Lung microvascular endothelial cell (primary cell): ENCODE measurements at places on chromosomes 11 and 22.

- DNase-seq: no peak
Observed at GRCh38 chr11:103898577-103899336, 137.7 kb upstream of the DDI1 start.

DNA sequence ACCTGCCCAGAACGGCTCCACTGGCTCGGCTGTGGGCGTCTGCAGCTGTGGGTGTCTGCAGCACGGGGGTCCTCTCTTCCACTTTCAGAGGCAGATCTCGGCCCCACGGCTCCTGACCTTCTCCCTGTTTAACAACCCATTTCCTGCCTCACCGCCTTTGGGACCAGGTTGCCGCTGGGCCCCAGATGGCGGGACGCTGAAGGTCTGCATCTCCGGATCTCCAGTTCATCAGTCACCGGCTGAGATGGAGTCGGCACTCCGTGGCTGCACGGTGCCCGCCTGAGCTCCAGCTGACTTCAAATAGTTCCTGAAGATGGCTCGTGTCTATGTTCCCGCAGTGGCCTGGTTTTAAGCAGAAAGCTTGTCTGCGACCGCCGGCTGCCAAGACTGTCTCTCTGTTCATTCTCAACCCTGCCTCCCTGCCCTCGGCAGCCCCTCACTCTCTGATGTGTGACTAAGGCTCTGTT is 475.9 kb downstream of the BRD1 start:
- no peak for DNase-seq

GRCh38 chr11:119791701-119792151 is 62.7 kb upstream of the NECTIN1 start:
- DNase-seq: no peak

DNA sequence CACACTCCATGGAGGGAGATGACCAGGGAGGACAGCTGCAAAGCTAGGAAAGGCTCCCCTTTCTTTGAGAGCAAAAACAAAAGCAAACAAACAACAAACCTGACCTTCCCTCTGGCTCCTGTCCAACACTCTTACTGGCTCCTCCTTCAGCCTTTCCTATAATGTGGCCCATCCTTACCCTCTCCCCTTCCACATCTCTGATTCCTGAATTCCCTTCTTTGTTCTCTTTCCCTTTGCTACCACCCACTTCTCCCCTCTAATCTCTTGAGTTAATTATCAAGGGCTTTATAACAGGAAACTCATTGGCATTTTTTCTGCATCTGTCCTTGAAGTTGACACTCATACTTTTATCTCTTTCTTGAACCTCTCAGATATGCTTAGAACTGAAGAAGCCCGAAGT is 56.3 kb downstream of the ZNF280B start:
- DNase-seq: no peak

DNA sequence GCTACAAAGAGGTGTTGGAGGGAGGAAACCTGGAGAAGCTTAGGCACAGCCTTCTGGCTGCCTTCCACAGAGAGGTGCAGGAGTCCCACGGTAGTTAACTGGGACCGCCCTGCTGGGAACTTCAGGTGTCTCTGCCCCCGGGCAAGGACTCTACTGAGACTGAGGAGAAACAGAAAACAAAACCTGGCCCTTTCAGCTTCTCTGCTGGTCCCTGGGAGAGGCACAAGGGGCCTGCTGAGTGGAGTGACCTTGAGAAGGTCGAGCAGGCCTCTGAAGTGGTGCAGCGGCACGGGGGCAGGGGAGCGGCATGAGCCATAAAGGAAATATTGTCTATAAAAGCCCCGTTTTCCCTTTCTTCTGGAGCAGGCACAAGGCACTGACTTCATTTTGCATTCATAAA is 38.9 kb downstream of the NTM start:
- DNase-seq: no peak

DNA sequence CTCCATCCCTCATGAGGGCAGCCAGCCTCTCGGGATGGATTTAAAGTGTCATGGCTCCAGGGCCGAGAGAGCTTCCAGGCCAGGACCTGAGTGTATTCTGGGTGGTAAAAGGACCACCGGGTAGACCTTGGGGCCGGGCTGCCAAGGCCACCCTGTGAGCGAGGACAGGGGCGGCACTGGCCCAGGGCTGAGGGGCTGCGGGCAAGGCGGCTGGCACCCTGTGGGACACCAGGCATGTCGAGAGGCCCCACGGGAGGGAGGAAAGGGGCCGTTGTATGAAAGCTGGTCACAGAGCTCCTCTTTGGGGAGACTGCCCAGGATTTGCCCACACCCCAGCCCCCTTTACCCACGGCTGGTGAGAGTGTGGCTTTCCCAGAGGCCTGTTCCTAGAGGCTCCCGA is 92.3 kb upstream of the RTL6 start:
- DNase-seq: no peak

- no peak for DNase-seq
Observed at GRCh38 chr11:126432065-126432461, 76.6 kb downstream of the ST3GAL4 start.

DNA sequence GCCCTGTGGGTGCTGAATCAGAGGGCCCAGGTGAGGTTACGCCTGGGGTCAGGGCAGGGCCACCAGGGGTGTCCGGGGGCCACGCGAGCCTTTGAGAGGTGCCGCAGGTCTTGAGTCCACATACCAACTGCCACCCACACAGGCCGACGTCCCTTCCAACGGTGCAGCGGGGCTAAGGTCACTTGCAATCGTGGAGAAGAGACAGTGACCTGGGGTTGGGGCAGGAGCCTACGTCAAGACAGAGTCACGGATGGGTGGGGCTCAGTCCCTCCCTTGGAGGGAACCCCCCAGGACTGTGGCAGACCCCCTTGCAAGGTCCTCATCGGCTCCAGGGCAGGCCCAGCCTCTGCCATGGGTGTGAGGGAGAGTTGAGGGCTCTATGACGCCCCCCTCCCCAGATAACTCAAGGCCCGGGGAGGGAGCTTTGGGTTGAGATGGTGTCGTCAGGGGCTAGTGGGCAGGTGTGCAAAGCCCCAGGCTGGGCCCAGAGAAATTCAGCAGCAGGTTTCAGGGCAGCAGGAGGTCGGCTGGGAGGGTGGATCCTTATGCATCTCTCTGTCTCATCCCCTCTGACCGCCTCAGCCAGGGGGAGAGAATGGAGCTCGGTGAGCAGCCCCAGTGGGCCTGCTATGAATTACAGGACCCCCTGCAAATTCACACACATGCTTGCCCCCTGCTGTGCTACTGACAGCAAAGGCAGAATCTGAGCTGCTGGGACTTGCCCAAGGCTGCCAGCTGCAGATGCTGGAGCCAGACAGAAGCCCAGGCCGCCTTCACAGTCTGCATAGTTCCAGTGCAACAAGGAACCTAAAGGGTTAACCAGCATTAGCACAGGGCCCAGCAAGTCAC is 60.0 kb downstream of the MYEOV start:
- DNase-seq: no peak

- DNase-seq: no peak
Observed at GRCh38 chr22:48145738-48146137, 1383.3 kb downstream of the TBC1D22A start.

DNA sequence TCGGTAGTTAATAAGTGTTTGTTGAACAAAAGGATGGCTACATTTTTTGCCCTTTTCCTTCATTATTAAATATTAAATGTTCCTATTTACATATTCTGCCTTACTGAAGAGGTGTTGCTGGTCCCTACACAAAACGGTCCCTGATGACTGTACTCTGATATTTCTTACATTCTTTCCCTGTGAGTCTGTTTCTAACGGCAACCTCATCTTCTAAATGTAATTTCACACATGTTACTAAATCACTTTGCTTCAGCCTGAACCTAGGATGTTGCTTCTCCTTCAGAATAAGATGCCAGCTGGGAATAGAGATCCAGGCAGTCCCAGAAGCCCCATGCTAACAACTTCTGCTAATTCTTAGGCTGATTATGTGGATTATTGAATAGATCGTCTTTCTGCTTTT is 50.3 kb downstream of the SPON1 start:
- no peak for DNase-seq

DNA sequence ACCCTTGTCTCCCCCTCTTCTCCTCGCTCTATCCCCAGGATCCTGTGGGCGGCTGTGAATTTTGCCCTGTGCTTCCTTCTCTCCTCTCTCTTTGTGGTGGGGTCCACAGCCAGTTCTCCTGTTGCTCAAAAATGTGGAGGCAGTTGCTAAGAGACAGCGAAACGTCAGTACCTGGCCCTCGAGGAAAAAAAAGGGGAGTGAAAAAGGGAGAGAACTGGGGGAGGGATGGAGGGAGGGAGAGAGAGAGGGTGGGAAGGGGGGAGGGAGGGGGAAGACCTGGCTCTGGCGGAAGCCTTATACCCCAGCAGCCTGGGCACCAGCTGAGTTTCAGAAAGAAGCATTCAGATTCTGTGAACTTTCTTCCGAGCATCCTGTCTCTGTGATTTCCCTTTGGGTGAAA is 2.1 kb upstream of the LRRC55 start:
- DNase-seq: no peak

DNA sequence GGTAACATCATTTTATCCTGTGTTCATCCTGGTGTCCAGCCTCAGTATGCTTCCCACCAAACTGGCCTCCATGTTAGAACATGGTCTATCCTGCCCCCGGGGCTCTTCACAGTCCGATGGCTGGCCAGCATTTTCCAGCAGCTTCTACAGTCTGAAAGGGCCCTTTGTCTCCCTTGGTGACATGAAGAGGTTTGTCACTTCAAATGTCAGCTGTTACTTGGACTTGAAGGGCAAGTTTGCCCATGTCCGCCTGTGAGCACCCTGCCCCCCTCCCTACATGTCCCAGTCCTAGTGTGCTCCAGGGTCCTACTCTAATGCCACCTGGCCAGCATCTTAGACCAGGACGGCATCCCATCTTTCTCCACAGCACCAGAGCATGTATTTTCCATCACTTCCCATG is 24.7 kb downstream of the PATZ1 start:
- DNase-seq: no peak

- DNase-seq: no peak
Observed at GRCh38 chr11:12547953-12548650, 126.1 kb upstream of the TEAD1 start.

GRCh38 chr11:35118906-35119305 is 20.1 kb upstream of the CD44 start:
- no peak for DNase-seq

DNA sequence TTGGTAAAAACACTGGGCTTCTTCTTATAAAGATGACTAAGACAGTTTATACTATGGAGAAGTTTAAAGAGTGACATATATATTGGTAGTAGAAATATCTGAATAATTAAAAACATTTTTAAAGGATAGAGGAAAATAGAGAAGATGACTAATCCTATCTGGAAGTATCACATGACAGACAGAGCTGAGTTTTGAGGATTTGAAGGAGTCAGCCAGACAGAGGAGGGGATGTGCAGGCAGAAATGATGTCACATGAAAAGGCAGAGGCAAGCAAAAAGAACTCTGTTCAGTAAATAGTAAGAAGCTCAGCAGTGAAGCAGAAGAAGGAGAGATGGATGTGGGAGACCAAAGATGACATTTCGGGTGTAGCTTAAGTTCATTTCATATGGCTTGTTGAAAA is 1.6 kb downstream of the OR10A2 start:
- DNase-seq: peak; percentile 20

DNA sequence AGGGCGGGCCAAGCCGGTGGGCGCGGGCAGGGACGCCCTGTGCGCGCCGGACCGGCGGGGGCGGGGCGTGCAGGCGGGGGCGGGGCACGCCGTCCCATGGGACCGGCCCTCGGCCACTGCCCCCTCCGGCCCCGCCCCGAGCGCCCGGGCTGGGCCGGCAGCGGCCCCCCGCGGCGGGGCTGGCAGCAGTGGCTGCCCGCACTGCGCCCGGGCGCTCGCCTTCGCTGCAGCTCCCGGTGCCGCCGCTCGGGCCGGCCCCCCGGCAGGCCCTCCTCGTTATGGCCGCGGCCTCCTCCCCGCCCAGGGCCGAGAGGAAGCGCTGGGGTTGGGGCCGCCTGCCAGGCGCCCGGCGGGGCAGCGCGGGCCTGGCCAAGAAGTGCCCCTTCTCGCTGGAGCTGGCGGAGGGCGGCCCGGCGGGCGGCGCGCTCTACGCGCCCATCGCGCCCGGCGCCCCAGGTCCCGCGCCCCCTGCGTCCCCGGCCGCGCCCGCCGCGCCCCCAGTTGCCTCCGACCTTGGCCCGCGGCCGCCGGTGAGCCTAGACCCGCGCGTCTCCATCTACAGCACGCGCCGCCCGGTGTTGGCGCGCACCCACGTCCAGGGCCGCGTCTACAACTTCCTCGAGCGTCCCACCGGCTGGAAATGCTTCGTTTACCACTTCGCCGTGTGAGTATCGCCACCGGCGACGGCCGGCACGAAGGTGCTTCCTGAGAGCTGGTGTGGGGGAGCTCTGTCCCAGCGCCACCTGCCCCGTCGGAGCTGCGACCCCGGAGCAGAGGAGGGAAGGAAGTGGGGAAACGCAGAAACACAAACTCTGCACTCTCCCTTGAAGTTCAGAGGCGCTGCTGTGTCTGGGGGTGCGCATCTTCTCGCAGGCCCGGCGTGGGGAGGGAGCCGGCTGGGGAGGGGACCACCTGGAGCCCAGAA is at the start of gene KCNQ1:
KCNQ1 (plus strand) TSS at position 188 of the 925 bp plus-strand sequence; CDS start at position 279, 91 bp downstream.
- DNase-seq: no peak

DNA sequence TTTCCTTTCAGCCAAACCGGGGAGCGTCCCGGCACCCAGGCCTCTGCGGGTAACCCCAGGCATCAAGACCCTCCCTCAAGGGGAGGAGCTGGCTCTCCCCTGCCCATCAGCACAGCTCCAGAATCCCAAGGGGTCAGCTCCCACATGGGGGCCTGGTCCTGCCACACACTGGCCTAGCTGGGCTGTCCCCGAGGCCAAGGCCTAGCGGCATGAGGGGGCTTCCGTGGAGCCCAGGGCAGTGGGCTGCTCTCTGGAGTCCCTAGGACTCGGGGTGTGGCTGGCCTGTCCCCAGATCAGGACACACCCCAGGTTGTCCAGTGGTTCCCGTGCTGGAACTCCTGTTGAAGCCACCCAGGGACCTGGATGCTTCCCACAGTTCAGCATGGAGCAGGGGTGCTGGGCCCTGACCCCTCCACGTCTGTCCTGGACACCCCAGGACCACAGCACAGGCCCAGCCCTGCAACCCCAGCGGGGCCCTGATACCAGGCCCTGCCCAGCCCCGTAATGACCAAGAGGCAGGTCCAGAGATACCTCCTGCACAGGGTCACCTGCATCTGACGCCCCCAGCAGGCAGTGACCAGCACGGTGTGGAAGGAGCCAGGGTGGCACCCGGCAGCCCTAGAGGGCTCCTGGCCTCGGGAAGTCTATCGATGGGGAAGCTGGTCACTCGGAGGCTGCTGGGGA is 5.5 kb downstream of the HRAS start:
- DNase-seq: peak; percentile 0

DNA sequence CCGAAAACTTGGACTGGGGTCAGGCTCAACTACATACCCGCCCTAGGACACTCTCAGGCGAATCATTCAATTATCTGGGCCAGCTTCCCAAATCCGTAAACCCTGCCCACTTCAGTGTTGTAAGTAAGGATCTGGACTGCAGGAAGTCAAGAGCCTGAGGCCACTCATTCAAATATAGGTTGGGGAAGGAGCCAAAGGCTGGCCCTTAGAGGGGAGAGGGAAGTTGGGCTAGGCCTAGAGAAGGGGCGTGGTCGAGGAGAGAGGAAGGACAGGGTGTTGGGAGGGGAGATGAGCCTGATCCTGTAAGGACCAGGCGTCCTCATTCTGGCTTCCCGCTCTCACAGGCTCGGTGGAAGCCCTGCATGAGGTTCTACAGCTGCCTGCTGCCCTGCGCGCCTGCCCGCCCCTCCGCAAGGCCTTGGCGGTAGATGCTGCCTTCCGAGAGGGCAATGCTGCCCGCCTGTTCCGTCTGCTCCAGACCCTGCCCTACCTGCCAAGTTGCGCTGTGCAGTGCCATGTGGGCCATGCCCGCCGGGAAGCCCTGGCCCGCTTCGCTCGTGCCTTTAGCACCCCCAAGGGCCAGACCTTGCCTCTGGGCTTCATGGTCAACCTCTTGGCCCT is 3.0 kb downstream of the SAC3D1 start:
- no peak for DNase-seq

- DNase-seq: no peak
Observed at GRCh38 chr11:134001596-134001995, 44.8 kb upstream of the IGSF9B start.
